ENCODE measurements at places on chromosomes 6 and 20.

GRCh38 chr6:40036186-40036585 lies 101.9 kb upstream of the MOCS1 start:
- DNase-seq, result no peak

DNA sequence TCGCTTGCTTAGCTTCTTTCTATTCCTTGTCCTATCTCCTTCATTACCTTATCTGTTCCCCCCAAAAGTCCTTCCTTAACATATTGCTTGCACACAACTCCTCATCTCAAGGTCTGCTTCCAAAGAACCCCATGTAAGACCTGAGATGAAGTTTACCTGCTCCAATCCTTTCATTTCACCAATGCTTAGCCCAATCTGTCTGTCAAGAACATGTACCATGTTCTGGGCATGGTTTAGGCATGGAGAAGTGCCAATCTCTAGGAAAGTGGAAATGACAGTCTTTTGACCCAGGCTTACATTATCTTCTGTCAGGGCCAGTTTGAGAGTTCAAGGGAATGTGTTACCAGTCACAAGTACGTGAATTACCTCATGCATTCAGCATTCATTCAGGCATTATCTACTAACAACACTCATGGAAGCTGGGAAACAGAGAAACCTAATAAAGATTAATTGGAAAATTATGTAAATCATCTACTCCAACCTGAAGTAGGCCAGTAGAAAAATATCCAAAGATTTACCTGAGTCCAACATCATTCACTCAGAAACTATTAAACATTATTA lies 15.8 kb upstream of the TASP1 start:
- no peak for DNase-seq

- no peak for DNase-seq
Observed at GRCh38 chr6:41187924-41188886, 12.7 kb downstream of the TREML2 start.

- peak; percentile 40 for DNase-seq
Observed at GRCh38 chr6:42819803-42820511, 38.1 kb downstream of the BICRAL start.

GRCh38 chr6:5746759-5747130 lies 260.0 kb downstream of the NRN1 start:
- DNase-seq, result no peak

- no peak for DNase-seq
Observed at GRCh38 chr20:33177866-33178265, 9.9 kb downstream of the BPIFA2 start.

DNA sequence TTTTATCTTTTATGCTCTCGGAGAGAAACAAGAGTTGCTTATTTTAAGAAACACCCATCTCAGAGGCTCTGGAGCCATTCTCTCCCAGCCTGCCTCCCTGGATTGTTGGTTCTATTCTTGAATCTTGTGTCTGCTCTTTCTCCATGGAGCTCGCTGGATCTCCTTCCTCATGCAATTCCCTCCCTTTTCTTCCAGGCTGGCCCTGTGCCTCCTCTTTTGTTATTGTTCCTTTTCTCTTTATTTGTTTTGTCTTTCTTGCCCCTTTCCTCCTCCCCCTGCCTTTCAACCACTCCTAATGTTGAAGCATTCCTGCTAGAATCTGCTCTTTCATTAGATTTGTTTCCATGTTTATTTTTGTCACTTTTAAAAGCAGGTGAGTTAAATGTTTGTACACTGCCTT lies 76.5 kb downstream of the STMND1 start:
- no peak for DNase-seq

GRCh38 chr6:151229401-151230276 lies 10.1 kb upstream of the AKAP12 start:
- DNase-seq, result no peak

DNA sequence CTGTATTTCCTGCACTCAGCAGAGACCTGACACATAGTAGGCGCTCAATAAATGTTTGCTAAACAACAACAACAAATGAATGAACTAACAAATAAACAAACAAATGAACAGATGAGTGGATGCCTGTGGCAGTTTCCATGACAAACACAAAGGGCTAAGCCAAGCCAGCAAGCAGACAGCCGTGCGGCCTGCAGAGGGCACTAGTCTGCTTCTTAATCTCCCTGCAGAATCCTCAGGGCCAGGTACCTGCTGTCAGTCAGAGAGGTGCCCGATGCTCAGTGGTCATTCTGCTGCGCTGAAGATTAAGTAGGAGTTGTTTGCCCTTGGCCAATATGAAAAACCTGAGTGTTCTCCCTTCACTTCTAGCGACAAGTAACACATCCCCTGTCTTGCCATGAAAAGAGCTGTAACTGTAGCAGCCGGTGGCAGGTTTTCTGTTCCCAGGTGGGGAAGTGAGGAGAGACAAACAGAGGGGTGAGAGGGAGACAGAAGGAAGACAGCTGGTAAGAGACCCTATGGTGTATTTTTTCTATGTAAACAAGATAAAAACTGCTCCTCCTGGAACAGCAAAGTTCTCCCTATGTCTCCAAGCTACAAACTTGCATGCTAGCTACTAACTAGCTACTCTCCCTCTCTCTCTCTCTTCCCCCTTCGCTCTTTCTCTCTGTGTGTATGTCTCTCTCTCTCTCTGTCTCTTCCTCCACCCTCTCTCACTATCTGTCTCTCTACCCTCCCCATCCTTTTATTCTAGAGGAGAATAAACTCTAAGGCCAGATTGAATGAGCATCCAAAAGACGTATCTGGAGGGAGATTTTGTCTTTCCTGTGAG lies at the start of gene MC3R:
MC3R (plus strand) TSS at position 779 of the 829 bp plus-strand sequence. CDS start 112 bp downstream, outside the sequence.
- no peak for DNase-seq

DNA sequence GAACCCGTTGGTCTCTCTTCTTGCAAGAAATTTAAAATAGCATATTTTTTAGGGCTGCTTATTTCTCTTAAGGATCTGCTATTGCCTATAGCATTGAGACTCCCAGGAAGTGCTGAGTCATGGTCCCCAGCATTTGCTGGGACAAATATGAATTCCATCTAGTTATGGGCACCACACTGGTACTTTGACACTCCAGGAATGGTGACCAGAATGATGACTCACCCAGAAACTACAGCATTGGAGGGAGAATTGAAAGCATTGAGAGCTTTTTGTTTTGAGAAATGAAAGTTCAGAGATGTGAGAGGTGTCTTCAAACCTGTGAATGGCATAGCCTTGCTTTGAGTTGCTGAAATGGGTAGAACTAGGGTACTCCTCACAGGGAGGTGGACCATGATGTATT lies 699.7 kb downstream of the DHX35 start:
- no peak for DNase-seq

GRCh38 chr6:15922510-15923250 lies 206.2 kb upstream of the MYLIP start:
- no peak for DNase-seq

DNA sequence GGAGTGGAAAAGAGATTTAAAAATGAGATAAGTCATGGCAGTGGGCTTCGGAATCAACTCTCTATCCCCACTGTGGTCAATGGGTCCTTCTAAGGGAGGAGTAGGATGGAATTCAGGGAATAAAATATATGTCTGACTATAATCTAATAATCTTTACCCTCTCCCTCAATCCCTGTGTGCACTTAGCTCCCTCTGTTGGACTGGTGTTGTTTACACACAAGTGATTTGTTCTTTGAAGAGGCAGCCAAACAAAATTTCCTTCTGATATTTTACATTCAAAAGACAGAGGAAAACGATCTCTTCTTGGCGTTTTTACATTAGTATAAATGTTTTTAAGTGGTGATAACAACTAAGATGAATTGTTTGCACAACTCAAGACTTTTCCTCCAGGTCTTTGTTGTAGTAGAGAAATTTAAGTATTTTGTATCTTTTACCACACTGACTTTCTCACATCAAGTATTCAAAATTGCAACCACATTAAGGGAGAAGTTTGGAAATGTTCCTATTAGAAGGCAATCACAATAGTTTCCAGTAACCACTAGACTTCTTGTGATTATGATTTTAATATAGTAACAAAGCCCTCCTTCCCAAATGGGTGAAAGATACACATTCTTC lies 317.8 kb downstream of the CENPW start:
- no peak for DNase-seq

- no peak for DNase-seq
Observed at GRCh38 chr20:37976887-37977286, 56.4 kb downstream of the TTI1 start.

DNA sequence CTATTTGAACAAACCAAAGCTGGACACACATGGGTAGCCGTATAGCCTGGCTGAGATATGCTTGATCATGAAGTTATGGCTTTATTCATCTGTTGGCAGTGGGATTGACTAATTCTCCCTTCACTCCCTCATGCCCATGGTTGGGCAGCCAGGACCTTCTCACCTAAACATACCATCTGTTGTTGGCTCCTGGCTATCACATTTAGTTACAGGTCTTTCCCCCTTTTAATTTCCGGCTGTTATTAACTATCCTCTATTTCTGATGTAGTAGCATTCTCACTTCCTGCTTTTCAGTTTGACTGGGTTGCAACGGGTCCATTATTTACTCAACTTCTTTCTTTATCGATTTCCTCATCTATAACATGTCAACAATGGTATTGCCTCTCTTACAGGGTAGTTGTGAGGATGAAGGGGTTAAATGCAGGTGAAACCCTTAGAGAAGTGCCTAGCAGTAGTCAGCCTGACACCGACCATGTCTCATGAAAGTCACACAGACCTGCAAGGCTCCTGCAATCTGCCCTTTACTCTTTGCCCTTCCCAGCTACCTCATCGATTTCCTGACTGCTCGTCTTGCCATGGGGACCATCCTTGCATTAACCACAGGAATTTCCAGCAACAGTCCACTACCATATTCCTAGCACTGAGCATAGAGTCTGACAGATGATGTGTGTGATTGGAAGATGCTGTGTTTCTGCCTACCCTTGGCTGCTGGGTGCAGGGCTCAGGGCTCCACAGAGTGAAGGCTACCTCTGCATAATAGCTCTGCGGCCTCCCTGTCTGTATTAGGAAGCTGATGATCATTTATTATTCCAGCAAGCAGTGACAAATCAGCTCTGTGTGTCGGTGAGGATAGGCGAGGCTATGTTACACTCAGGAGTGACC lies 42.2 kb downstream of the PPP1R14C start:
- DNase-seq, result no peak

- DNase-seq, result no peak
Observed at GRCh38 chr6:20706238-20706938, 172.1 kb downstream of the CDKAL1 start.

GRCh38 chr6:49556429-49556837 lies 6.0 kb downstream of the C6orf141 start:
- peak; percentile 53 for DNase-seq

DNA sequence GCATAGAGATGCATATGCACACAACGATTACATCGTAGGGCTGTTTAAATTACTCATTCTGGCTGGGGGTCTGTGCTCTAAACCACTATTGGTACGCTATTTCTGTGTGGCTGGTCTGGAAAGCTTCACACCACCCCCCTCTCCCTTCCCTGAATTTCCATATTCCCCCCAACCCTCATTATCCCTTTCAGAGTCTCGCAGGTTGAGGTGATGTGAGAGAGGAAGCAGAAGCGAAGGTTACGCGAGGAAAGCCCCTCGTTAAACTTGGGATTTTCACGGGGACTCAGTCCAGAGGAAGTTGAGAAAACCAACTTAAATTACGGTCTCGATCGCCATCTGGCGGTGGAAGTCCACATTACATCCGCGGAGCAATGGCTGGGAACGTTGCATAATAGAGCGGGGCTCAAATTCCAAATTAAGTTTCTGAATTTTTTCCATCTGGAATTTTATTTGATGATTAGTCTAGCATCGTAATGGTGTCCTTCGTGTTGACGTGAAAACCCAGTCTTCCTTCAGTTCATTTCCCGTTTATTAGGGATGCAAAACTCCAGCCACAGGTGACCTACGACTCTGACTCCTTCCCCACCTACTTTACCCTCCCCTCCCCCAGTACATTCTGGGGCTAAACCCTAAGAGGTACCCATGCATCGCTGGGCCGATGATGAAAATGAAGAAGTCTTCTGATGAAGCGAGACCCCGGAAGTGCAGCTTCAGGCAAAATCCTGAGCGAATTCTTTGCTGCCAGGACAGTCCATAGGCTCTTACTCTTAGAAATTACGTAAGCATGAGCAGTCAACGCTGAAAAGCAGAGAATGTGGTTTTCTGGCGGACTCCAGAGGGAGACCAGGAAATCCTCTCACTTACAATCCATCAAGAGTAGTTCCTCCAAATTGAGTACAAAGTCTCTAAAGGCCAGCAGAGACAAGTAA lies 19.7 kb downstream of the HLA-DOB start:
- DNase-seq, result peak; percentile 66

- DNase-seq, result no peak
Observed at GRCh38 chr6:158743033-158743651, 76.0 kb downstream of the EZR start.

- DNase-seq, result no peak
Observed at GRCh38 chr6:156378853-156379252, 398.3 kb upstream of the ARID1B start.

DNA sequence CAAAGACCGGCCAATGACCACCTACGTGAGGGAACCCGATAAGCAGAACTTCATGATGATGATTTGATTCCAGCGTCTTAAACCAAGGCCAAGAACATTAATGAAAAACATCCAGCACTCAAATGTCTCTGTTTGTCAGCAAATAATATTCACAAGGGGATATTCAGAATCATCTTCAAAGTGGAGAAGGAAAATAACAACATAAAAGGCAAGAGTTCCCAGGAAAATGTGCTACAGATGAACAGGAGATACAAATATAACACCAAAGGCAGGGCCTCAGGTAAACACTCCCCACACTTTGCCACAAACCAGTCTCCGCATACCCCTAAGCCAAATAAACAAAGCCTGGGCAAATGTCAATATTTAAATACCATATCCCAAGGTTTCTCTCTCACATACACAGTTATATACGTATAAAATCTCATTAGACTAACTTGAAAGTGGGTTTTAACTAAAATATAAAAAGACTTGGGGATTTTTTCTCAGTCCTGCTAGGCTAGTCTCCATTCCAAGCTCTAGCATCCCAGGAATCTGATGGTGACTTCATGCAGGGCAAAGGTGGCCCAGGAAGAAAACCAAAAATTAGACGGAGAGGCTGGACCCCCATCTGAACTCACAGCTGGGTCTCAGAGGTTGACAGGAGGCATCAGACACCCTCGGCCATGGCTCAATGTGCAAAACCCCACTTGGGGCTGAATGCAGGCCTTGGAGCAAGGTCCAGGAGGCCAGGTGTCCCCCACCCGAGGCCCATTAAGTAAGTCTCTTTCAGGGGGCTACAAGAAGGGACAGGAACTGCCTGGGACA lies 32.1 kb downstream of the TRAM2 start:
- no peak for DNase-seq

GRCh38 chr6:135860361-135860760 lies 8.9 kb downstream of the PDE7B start:
- no peak for DNase-seq

DNA sequence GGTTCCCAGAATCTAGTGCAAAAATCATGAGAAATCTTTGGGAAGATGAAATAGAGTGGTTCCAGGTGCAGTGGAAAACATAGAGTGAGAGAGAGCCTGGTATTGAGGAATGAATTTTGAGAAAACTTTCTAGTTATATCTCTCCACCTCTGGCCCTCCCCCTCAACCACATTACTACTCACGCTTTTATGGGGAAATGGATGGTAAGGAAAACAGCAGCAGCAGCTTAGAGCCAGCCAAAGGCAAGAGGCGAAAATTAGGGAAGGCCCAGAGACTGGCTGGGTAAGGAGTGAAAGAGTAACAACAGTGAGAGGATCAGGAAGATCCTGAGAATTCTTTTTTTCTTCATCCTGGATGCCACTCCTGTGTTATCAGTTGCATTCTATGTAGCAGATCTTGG lies 187.9 kb upstream of the ECI2 start:
- no peak for DNase-seq

- no peak for DNase-seq
Observed at GRCh38 chr6:49526598-49526997, 23.9 kb upstream of the C6orf141 start.

GRCh38 chr6:154232013-154232910 lies 124.3 kb downstream of the IPCEF1 start:
- no peak for DNase-seq

- peak; percentile 1 for DNase-seq
Observed at GRCh38 chr6:82915666-82916065, 150.0 kb downstream of the UBE3D start.

All from T-helper 2 cell (primary cell).